ENCODE measurements at places on chromosomes 12 and 14.

DNA sequence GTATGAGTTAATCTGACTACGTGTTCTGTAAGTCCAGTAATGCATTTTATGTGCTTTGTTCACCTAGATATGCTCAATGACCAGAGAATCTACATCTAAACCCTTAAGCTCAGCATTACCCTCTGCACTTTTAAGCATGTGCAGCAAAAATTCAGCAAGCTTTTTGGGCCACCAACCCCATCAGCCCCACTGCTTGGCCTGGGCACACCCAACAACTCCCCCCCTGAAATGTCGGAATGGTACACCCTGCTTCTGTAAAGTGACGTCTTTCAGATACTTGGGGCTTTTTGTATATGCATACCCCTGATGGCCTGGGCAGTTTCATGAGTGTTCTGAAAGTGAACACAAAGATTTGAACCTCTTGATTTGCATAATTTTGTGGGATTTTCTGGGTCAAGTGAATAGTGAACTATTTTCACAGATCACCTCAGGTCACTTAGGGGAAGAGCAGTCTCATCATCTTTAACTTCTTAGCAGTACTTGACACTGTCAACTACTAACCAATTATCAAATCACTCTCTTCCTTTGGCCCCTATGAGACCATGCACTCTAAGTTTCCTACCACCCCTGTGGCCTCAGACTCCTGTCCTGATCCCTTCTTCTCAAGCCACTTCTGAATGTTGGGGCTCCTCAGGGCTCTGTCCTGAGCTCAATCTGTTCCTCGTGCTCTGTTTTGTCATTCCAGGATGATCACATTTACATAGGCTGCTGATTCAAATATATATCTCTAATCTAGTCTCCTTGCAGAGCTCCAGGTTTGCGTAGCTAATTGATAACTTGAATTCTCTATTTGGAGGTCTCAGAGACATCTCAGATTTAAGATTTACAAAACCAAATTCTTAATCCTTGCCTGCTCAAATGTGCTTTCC lies 36.3 kb upstream of the PPM1A start:
- no peak for DNase-seq

- DNase-seq, result no peak
Observed at GRCh38 chr14:71415404-71415690, 508.1 kb downstream of the PCNX1 start.

DNA sequence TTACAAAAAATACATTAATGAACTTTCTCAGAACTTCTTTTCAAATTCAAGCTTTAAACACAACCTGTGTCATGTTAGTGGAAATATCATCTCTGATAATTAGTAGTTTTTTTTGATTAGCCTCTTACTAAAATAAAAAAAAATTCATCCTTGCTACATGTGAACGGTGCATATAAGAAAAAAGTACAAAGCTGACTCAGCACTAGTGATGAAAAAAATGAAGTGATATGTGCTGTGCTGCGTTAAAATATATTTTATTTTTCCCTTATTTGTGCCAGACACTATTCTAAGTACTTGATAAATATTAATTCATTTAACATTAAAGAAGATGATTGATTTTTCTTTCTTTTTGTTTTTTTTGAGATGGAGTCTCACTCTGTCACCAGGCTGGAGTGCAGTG lies 7.5 kb downstream of the IKBIP start:
- DNase-seq, result no peak

- no peak for DNase-seq
Observed at GRCh38 chr12:13250416-13250815, 53.9 kb downstream of the EMP1 start.

GRCh38 chr14:27049701-27050100 lies 451.9 kb upstream of the NOVA1 start:
- DNase-seq, result no peak

DNA sequence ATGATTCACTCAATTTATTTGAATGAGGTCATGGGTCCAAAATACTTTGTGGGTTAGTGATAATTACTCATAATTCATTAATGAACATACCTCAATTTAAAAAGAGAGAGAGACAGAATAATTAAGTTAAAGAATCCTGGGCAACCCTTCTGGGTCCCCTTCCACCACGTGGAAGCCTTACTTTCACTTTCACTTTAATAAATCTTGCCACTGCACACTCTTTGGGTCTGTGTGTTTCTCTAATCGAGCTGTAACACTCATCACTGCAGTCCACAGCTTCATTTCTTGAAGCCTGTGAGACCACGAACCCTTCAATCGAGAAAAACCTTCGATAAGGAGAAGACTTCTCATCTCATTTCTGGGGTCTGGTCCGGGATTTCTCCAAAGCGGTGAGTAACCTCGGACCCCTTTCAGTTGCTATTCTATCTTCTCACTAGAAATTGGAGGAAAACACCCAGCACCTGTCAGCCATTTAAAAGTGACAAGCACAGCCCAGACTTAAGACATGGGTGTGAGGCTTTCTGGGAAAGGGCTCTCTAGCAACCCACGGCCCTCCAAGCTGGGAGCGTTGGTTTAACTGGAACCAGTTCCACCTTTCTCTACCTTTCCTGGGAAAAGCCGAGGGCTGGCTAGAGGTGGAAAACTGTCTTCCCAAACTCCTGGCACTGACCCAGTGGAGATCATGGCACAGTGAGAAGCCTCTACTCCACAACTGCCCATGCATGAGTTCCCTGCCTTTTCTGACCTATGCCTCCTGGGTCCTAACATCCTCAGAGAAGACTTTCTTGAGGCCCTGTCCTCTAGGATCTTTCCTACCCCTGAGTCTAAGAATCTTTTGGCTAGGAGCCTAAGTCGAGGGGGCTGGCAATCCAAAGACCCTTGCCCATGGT lies 148.8 kb upstream of the ATF7IP start:
- no peak for DNase-seq

GRCh38 chr12:109512608-109513007 lies 35.2 kb downstream of the UBE3B start:
- no peak for DNase-seq

DNA sequence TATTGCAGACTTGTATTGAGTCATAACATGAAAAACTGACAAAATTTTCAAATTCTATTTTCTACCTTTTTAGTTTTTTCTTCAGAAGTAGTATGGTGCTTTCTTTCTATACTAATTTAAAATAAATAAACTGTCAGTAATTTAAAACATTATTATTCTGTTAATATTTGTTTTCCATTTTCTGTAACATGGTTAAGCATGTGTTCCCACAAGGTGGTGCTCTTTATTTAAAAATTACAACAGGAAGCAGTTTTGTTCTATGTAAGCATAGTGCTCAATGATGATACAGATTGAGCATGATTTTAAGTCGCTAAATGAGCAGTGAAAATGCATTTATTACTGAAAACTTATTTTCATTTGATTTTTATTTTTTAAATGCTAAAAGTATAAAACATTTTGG lies 114.6 kb downstream of the PPFIA2 start:
- DNase-seq, result peak; percentile 76

DNA sequence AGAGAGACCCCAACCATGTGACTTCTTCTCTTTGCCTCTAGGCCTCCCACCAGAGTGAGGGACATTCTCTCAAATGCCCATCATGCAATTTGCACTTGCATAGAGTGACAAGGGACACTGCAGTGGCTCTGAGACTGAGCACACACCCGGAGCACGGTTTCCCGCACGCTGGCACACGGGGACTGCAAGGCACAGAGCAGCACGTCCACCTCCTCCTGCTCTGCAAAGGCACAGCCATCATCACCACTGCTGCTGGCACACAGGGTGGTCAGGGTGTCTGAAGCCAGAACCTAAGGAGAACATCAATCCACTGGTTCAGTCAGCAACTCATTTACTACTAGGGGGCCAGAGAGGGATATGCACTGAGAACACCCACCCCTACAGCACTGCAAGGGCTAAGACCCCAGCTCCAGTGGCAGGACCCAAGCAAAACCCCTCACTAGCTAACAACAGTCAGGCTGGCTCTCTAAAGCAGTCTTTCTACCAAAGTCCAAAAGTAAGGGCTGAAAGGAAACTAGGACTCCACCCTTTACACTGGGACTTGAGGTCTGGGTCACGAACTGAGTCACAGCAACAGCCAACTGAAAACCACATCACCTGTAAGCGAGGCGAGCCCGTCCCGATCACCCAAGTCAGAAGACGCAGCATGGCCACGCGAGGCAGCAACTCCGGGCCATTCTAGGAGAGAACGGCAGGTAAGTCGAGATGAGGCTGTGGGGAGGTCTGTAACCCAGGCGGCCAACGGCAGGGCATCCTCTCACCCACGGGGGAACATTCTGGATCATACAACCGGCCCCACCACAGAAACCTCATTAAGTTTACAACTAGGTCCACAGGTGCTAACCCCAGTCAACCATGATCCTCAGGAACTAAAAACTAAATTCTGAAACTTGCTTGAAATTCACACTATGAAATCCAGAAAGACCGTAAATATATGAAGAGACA lies 37.9 kb downstream of the GCN1 start:
- DNase-seq, result no peak

DNA sequence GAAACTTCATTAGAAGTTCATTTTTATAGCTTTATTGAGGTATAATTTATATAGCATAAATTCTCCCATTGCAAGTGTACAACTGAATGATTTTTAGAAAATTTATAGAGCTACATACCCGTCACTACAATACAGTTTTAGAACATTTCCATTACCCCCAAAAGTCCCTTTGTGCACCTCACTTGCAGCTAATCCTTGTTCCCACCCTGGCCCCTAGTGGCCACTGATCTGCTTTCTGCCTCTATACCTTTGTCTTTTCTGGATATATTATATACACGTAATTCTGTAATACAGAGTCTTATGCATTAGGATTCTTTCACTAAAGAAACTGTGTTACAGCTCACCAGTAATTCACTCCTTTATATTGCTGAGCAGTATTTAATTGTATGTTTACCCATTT lies 145.1 kb upstream of the DIO2 start:
- peak; percentile 9 for DNase-seq

DNA sequence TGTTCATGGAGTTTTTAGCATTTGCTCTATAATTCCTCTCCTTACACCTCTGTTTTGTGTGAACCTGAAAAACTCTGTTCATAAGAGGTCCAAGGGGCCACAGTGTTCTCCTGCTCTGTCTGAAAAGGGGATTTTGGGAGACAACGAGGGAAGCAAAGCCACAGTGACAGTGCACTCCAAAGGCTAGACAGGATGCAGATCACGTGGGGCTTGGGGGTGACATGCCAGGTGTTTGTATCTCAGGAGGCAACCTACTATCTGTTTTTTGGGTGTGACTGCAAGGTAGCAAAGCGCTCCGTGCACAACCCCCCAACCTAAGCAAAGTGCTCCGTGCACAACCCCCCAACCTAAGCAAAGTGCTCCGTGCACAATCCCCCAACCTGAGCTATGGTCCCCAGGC lies 5.1 kb upstream of the CHD4 start:
- peak; percentile 51 for DNase-seq

- DNase-seq, result no peak
Observed at GRCh38 chr14:97100306-97100705, 303.1 kb downstream of the VRK1 start.
